ENCODE measurements at places on chromosomes 1 and 21.

DNA sequence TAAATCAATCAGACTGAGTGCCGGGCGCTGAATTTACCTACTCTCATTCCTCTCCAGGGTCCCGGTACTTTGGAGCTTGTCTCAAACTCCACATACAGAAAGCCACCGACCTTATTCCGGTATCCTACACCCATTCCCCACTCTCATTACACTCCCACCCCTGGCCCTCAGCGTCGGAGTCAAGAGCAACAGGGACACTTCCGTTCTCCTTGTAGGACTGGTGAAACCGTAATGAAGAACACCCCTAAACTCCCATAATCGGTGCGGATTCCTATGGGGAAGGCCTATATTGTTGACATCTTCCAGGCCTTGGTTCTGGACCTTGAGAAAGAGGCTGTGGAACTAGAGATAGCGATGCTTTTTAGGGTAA lies 798 bp downstream of the ZBED6 start:
- DNase-seq, result peak; percentile 38

DNA sequence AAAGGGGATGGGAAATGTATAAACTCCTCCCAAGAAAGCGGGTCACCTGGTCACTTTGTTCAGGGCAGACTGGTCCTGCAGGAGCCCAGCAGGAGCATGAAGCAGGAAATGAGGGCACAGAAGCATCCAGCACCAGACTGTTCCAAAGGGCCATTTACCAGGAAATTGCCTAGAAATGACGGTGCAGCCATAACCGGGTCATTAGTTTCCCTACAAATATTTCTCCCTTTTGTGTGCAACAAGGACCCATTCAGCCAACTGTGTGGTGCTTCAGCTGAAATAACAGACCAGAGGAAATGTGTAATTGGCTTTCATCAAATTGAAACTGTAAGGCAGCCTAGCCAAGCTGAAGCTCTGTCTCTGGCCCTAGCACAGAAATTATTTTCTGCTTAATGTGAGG lies 7.6 kb upstream of the CTTNBP2NL start:
- peak; percentile 26 for DNase-seq

GRCh38 chr1:201429736-201430501 lies 8.4 kb upstream of the TNNI1 start:
- DNase-seq, result no peak

DNA sequence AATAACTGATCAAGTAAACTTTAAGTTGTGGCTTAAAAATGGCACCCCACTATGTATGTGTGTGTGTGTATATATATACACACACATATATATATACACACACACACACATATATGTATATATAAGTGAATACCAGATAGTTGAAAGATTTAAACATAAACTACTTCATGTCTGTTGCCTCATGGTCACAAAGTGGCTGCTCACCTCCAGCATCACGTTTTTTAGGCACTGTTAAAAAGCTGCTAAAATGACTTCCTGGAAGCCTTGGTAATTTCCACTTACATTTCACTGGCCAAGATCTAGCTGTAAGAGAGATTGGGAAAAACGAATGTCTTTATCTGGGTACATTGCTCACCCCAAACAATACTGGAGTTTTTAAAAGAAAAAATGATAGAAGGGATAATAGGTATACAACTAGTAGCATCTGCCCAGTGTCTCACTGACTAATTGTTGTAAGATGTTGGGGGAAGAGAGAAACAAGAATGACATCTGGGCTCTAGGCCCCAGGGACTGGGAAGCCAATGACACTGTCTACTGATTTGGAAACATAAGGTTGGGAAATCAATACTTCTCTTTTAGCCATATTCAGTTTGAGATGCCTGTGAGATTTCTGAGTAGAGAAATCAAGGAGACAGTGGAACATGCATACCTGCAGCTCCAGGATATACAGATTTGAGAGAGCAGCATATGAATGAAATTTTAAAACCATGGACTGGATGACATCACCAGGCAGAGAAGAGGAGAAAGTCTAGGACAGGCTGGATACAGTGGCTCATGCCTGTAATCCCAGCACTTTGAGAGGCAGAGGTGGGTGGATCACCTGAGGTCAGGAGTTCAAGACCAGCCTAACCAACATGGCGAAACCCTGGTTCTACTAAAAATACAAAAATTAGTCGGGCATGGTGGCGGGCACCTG lies 42.8 kb downstream of the CLDN14 start:
- no peak for DNase-seq

DNA sequence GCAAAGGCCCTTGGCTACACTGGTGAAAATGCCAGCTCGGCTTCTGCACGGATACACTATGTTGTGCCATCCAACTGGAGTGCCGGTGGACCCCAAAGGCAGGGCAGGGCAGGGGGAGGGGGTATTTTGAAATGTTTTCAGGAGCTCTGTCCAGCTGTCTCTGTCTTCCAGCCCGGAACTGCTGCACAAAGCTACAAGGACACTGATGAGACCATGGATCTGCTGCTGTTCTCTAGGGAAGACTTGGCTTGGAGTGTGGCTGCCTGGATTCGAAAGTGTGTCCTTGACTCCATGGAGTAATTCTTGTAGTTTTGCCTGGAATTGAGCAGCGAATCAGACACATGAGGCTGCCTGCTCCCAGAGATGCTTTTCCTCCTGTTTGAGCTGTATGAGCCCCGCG lies 42.4 kb downstream of the TTC39A start:
- DNase-seq, result no peak

DNA sequence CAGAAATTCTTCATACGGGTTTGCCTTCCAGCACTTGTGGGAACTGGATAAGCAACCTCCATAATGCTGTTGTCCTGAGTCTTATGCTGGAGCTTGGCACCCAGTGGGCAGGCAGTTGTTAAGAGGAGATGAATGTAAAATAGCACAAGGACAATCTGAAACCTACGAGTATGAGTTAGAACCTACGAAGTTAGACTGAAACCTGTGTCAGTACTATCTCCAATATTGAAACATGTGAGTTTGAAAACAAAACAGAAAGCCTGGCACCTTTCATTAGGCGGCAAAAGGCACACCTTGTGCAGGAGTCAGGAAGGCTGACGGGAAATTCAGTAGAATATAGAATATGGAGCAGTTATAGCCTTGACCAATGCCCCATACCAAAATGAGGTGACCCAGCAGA lies 489.7 kb upstream of the RGS18 start:
- no peak for DNase-seq

DNA sequence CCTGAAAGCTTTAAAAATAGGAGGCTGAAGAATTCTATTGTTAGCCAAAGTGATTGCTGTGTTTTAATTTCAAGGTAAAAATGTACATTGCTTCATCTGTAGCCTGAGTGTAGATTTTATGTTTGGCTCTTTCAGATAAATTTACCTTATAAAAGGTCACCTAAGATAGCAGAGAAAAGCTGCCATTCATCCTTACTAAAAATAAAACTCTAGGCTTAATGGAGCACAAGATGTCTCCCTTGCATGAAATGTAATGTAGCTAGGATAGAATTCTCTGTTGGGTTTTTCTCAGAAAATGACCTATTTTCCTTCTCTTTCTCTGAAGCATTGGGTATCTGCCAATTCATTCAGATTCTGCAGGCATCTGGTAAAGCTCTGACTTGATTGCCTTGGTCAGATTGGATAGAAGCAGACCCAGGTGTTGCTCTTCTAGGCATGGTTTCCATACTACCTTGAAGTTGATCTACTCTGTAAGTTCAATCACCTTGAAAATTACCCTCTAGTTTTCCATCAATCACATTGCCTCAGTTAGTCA lies 176.6 kb upstream of the GORAB start:
- no peak for DNase-seq

DNA sequence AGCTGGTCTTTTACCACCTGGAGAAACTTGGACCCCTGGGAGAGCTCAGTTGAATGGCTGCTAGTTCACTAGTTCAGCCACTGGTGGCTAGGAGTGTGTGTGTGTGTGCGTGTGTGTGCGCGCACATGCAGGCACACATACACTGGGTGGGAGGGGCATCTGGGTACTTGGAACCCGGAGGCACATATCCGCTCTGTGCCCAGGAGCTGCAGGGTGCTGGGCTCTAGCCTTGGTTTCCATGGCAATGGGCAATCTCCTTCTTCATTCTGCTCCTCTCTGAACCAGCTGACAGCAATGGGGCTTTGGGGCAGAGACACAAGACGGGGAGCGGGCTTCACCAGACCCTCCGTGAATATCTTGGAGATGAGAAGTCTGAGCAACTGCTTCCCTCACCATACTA lies 87.1 kb upstream of the DISP3 start:
- DNase-seq, result no peak

Data from fibroblast of skin of right quadriceps (primary cell).